ENCODE measurements at places on chromosomes 2 and 18. TPM values are rescaled to one million over a fixed set of nuclear protein-coding genes. Genes with fewer than 3 reads are reported as not detected.

Gene SERPINB10
- total RNA-seq = not detected

DNA sequence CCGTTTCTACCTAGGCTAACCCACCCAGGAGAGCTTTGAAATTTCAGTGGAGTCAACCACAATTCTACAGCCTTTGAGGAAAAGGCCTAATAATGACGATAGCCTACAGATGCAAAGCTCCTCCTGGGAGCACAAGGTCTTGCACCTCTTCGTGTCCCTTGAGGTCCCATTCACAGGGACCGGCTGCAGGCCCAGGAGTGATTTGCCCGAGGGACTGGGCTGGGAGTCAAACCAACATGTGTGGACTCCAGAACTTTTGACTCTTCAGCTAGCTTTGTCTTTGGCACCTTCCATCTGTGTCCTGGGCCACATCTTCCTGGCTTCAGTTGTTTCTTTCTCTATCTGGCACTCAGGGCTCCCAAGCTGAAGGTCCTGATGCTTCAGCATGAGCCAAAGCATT is 76.5 kb downstream of the SMAD7 start:
- DNase-seq = no peak
- H3K27ac ChIP-seq = no peak overlapping the region
- no peak overlapping the region for H3K4me3 ChIP-seq
- H3K27me3 ChIP-seq = no peaks in the 10 kb centered on the region

DNA sequence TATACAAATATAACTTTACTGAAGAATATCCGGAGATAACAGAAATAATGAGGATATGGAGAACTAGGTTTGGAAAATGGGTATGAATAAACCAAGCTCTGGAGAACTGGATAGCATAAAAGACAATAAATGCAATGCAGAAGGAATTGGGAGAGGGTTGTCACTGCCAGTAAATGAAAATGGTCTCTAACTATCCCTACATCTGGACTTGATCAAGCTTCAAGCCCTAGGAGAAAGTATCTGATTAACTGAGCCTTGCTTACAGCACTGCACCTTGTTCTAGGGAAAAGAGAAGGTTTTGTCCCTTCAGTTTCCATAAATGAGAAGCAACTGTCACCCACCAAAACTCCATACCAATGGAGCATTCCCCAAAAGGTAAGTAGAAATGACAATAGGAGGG is 514.6 kb upstream of the ZEB2 start:
- H3K4me1 ChIP-seq = peaks cover 13% of the 10 kb centered on the region
- no peak overlapping the region for H3K4me3 ChIP-seq
- H3K27ac ChIP-seq = no peak overlapping the region
- no peak for DNase-seq

DNA sequence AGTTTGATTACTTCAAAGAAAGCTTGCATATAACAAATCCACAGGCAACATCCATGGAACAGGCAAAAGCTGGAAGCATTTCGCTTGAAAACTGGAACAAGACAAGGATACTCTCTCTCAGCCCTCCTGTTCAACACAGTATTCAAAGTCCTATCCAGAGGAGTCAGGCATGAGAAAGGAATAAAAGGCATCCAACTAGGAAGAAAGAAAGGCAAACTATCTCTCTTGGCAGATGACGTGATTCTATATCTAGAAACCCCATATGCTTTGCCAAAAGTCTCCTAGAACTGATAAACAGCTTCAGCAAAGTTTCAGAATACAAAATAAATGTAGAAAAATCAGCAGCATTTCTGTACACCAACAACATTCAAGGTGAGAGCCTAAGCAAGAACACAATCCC is 34.1 kb upstream of the MC4R start:
- H3K27ac ChIP-seq = no peak overlapping the region
- no peak overlapping the region for H3K4me3 ChIP-seq
- no peak for DNase-seq
- no peaks in the 10 kb centered on the region for H3K36me3 ChIP-seq
- peaks cover 33% of the 10 kb centered on the region for H3K27me3 ChIP-seq

GRCh38 chr18:70169747-70170146 is 35.7 kb downstream of the RTTN start:
- peaks cover 7% of the 10 kb centered on the region for H3K4me1 ChIP-seq
- H3K4me3 ChIP-seq = no peak overlapping the region
- no peaks in the 10 kb centered on the region for H3K27me3 ChIP-seq
- H3K27ac ChIP-seq = no peak overlapping the region

Gene FARSB
- total RNA-seq = 72.1 TPM

DNA sequence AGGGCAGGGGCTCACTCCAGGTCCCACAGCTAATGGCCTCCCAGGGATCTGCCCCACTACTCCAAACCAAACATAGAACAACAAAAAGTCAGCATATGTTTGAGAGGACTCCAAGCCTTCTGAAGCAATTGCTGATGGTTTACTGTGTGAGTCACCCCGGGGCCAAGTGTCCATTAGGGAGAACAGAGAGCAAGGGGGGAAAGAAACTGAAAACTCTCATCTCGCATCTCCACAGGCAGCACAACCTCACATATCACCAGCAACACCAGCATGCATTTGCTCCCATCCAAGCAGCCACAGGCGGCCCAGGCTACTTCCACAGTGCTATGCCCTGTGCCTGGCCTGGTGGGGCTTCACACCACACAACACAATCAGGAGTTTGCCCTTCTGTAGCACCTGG is 39.1 kb downstream of the CYRIA start:
- H3K27ac ChIP-seq = peak overlapping the region; percentile 94
- peaks cover 98% of the 10 kb centered on the region for H3K4me1 ChIP-seq

DNA sequence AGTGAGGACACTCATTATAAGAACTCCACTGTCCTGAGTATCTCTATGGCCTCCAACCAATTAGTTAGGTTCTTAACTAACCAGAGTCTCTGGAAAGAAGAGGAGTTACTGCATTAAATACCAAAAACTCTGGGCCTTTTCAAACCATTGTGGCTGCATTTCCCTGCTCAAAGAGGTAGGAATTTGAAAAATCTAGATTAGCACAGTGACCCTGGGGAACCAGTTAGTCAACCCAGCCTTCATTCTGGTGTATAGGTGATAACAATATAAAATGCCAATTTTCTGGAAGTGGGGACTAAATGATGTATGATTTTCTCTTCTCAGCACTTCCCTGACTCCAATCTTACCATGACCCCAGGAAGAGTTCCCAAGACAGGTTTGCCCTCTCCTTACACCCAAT is 287.8 kb upstream of the SETBP1 start:
- H3K27me3 ChIP-seq = no peaks in the 10 kb centered on the region
- no peak for DNase-seq
- no peak overlapping the region for H3K4me3 ChIP-seq
- H3K4me1 ChIP-seq = no peaks in the 10 kb centered on the region
- H3K36me3 ChIP-seq = no peaks in the 10 kb centered on the region
- H3K27ac ChIP-seq = no peak overlapping the region

Gene STPG4
- 0.75 TPM for total RNA-seq

Gene SEPTIN10
- total RNA-seq = 106 TPM

DNA sequence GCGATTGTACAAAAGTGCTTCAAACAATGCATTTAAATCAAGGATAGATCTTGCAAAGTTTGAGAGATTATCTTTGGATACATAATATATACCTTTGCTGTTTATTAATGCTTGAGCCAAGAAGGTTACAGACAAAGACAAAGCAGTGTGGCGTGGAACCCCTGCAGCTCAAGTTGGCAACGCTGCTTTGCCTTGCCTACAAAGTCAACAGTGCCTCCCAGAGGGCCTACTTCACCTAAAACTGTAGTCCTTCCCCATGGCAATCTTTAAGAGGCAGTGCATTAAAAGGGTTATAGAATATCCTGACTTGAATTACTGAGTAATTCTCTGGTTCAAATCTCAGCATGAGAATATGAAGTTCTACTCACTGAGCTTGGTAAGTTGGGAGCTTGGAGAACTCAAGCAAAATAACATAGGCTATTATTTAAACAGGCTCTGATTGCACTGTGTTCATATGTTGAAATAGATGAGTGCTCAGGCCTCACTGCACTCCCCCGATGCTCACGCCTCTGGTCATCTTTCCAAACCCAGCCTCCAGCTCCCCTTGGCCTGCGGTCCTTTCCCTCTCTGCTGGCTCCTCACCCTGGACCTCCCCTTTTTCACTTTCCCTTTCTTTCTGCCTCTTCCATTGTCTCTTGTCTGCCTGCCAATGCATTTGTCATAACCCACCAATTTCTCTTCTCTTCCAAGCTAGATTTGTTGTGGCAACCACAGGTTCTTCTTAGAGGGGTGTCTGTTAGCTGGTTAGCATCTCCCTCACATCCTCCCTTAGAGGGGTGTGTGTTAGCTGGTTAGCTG is 96.5 kb downstream of the MYT1L start:
- no peak overlapping the region for H3K4me3 ChIP-seq
- no peaks in the 10 kb centered on the region for H3K4me1 ChIP-seq
- no peak for DNase-seq
- H3K36me3 ChIP-seq = no peaks in the 10 kb centered on the region
- no peak overlapping the region for H3K27ac ChIP-seq

Gene FECH
- total RNA-seq = 73.7 TPM

Gene SIX3
- 0.59 TPM for total RNA-seq

Gene EGR4
- 1.9 TPM for total RNA-seq

DNA sequence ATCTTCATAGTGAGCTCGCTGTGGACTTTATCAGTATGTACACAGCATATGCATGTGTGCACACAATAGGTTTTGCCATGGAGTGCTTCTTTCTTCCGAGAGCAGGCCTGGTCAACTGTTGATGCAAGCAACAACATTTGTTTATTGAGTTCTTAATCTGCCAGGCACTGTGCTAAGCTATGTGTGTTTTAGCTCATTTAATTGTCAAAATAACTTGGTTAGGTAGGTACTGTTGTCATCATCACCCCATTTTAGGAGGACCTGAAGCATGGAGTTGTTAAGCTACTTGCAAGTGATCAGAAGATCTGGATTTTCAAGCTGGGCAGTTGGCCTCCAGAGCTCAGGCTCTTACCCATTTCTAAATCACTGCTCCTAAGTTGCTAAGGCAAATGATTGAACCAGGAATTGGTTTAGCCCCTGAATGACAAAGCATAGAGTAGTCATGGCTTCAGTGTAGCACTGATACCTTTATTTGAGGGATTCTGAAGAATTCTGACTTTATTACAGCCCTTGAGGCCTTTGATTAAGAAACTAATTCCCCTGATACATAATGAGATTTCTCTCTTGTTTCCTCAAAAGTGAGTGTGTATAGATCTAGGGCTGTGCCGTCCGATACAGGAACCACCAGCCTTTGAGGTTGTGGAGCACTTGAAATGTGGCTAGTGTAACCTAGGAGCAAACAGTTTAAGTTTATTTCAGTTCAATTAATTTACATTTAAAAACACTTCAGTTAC is 132.9 kb downstream of the FMNL2 start:
- no peak for DNase-seq
- peak overlapping the region; percentile 5 for H3K27ac ChIP-seq
- H3K36me3 ChIP-seq = no peaks in the 10 kb centered on the region

Gene TSPYL6
- total RNA-seq = not detected

- H3K4me1 ChIP-seq = no peaks in the 10 kb centered on the region
- DNase-seq = no peak
- H3K36me3 ChIP-seq = no peaks in the 10 kb centered on the region
- H3K4me3 ChIP-seq = no peak overlapping the region
Measured at GRCh38 chr2:100145893-100146656, 3.7 kb upstream of the AFF3 start.

All from A673 (cell line).